ENCODE measurements at places on chromosomes 3 and 15.

- DNase-seq, result no peak
Observed at GRCh38 chr3:51044982-51045381, 340.1 kb upstream of the MANF start.

DNA sequence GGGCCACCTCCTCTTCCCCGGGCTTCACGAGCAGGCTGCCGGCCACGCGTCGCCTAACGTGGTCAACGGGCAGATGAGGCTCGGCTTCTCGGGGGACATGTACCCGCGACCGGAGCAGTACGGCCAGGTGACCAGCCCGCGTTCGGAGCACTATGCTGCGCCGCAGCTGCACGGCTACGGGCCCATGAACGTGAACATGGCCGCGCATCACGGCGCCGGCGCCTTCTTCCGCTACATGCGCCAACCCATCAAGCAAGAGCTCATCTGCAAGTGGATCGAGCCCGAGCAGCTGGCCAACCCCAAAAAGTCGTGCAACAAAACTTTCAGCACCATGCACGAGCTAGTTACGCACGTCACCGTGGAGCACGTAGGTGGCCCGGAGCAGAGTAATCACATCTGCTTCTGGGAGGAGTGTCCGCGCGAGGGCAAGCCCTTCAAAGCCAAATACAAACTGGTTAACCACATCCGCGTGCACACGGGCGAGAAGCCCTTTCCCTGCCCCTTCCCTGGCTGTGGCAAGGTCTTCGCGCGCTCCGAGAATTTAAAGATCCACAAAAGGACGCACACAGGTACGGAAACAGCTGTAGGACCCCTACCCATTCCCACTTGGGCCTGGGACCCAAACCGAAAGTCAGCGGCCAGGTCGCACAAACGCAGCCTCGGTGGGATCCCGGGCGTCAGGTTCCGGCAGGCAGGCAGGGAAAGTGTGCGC is 1.5 kb downstream of the ZIC1 start:
- DNase-seq, result no peak

DNA sequence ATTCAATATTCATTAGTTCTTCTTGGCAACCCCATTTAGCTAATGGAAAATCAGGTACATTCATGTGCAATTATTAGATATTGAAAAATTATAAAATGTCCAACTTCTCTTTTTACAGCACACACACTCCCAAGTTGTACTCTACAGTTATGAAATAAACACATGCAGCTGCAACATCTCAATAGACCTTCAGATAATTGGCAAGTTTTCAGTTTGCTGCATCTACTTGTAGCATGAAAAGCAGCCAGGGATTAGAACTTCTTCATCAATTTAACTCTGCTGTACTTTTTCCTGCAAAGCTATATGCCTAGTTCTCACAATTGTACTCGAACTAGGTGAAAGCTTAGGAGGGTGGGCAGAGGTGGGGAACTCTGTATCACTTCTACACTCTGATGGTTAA is 46.6 kb upstream of the FHIT start:
- DNase-seq, result no peak

GRCh38 chr3:50924638-50925037 is 249.9 kb downstream of the DOCK3 start:
- DNase-seq, result no peak

DNA sequence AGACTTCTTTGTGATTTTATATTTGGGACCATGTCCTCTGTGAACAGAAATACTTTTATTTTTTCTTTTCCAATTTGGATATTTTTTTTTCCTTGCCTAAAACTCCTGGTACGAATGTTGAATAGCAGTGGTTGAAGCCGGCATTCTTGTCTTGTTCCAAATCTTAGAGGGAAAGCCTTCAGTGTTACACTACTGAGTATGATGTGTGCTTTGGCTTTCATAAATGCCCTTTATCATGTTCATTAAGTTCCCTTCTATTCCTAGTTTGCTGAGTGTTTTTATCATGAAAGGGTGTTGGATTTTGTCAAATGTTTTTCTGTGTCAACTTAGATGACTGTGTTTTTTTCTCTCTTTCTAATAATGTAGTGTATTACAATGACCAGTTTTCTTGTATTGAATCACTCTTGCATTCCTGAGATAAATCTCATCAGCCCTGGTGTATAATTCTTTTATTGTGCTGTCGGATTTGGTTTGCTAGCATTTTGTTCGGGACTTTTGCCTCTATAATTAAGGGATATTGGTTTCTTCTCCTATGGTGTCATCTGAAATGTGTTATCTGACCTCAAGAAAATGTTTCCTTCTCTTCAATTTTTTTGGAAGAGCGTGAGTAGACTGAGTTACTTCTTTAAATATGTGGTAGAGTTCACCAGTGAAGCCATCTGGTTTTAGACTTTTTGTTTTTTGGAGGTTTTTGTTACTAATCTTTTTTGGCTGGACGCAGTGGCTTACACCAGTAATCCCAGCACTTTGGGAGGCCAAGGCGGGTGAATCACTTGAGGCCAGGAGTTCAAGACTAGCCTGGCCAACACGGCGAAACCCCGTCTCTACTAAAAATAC is 33.3 kb downstream of the MAP1A start:
- no peak for DNase-seq

- no peak for DNase-seq
Observed at GRCh38 chr3:197750858-197751737, 1.4 kb downstream of the FYTTD1 start.

DNA sequence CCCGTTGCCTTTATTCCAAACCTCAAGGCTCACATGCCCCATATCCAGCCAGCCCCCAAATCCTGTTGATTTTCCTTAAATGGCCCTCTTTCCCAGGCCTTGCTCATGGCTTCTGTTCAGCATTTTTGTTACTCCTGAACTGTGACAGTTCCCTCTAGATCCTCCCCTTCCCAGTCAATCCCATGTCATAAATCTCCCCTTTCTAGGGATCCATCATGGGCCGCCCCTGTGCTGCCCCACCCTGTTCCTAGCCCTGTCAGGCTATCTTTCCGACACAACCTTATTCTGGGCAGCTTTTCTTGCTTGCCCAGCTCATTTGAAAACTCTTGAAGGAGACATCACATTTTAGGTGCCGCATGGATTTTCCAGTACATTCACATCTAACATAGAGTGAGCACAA is 84.8 kb downstream of the TLE3 start:
- DNase-seq, result no peak

DNA sequence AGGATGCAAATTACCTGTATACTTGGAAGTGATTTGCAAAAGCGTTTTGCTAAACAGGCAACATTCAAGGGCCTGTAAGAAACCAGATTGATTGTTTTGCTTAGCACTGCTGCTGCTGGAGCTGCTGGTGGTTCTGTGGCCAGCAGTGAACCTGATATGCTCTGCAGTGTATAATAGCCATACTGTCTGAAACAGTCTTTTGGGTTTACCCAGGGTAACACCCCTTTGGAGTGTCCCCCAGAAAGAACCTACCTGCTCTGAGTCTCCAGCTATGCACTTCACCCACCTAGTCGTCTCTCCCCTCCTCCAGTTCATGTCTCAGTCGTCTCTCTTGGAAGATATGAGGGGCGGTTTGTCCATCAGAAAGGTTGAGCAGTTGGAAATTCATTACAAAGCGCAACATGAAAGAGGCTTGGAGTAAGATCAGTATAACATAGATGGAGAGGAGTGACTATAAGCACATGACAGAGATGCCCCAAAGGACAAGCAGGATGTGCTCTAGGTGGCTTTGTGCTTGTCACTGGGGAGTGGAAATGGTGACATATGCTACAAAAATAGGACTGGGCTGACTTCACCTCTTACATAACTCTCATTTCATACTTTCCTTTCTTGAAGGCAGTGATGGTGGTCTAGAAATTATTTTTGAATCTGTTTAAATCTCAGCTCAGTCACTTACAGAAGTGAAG is 3.8 kb downstream of the MKRN2 start:
- no peak for DNase-seq

DNA sequence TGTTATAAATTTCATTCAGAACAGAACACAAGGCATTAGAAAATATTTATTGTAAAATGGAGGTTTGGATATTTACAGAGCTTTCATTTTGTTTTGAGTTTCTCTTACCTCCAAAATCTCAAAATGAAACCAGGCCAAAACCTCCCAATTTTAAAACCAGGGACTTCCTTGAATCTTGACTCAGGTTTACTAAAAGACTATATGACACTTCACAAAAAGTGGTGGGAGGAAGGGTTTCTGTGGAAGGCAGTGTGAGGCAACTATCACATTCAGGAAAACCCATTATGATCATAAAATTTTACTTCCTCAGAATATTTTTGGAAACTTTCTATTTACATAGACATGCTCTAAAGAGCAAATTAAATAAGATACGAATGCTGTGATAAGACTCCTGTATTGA is 205.8 kb upstream of the EOMES start:
- no peak for DNase-seq

- DNase-seq, result no peak
Observed at GRCh38 chr15:83066034-83066733, 868 bp downstream of the BTBD1 start.

GRCh38 chr3:183260167-183260904 is 7.3 kb downstream of the B3GNT5 start:
- DNase-seq, result no peak

DNA sequence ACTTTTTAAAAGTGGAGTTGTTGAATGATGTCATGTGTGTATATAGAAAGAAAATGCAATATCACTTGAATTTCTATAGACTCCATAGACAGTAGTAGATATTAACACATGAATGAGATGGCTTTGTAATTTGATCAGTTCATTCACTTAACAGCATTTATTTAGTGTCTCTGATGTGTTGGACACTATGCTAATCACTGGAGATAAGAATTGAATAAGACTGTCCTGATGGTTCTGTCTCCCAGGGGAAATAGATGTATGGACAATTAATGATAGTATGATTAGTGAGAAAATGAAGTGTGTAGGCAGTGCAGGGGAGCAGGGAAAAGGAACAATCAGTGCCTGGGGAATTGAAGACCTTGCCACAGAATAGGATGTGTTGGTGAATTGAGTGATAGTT is 72.9 kb downstream of the RIOX2 start:
- DNase-seq, result no peak

DNA sequence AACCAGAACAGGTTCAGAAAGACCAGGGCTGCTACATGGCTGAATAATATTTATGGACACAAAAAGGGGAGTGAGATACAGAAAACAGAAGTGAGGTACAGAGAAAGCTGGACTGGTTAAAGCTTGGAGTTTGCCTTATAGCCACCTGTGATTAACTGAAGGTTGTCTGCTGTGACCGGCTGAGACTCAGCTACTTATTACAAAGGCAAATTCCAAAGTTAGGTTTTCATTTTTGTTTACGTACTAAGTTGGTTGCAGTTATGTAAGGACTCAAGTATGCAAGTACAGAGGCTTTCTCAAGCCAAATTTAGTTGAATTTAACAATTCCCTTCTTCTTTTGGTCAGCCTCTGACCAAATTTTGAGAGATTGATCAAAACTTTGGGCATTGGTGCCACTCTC is 264.6 kb downstream of the THSD4 start:
- DNase-seq, result no peak

DNA sequence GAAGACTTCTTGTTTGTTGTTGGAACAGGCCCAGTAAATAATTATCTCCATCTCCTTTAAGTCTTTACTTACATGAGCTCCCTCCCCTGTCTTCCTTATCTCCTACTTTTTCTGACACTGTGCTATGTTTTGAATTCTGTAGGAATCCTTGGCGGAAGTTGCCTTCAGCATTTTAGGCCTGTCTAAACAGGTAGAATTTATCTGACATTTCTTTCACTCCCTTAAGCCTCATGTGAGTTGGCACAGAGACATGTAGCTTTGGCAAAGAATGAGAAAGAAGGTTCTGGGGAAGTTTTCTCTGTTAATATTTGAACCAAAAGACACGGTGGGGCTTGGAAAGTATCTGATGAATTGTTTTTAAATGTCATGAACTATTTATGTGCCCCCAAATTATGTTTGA is 8.1 kb downstream of the MCTP2 start:
- DNase-seq, result no peak
